Subcutaneous adipose tissue (tissue), 4 donors: ENCODE measurements at places on chromosomes 4 and X. TPM values are rescaled to one million over a fixed set of nuclear protein-coding genes. Genes with fewer than 3 reads are reported as not detected.

Gene PABPC5
- total RNA-seq: 2.3 TPM

Gene TLR7
- 5.3 TPM for total RNA-seq

Gene DMP1
- not detected for total RNA-seq

Gene BEND2
- total RNA-seq: not detected

Gene LANCL3
- 0.88 TPM for total RNA-seq

Gene HERC5
- 7.0 TPM for total RNA-seq

Gene TXK
- total RNA-seq: 3.1 TPM

Gene SPIN2A
- 1.4 TPM for total RNA-seq

Gene XAGE1A
- total RNA-seq: not detected

Gene MAGEA6
- not detected for total RNA-seq

Gene LRIT3
- total RNA-seq: 0.19 TPM

Gene ARMCX2
- total RNA-seq: 12.1 TPM

Gene RTL9
- 0.38 TPM for total RNA-seq

Gene XAGE2
- total RNA-seq: not detected

Gene RBMXL3
- not detected for total RNA-seq

Gene CXCL1
- 1.8 TPM for total RNA-seq

Gene DUSP21
- not detected for total RNA-seq

Gene HS6ST2
- total RNA-seq: 0.22 TPM

Gene NAT8L
- total RNA-seq: 10.1 TPM

Gene PITX2
- not detected for total RNA-seq

Gene RPS6KA6
- total RNA-seq: 0.57 TPM
